ENCODE measurements at places on chromosomes 11 and 22. TPM values are rescaled to one million over a fixed set of nuclear protein-coding genes. Genes with fewer than 3 reads are reported as not detected.

GRCh38 chr11:123330071-123330470, 100.0 kb upstream of the GRAMD1B start:
- no peaks in the 10 kb centered on the region for H3K36me3 ChIP-seq
- no peaks in the 10 kb centered on the region for H3K27me3 ChIP-seq
- DNase-seq: no peak
- H3K4me1 ChIP-seq: no peaks in the 10 kb centered on the region

GRCh38 chr11:9459667-9460321, 1.0 kb upstream of the ZNF143 start:
- H3K27ac ChIP-seq: peak overlapping the region; percentile 99
- H3K36me3 ChIP-seq: peaks cover 8% of the 10 kb centered on the region
- peak overlapping the region; percentile 95 for H3K4me3 ChIP-seq
- DNase-seq: peak; percentile 53

- H3K27me3 ChIP-seq: peaks cover 13% of the 10 kb centered on the region
- no peaks in the 10 kb centered on the region for H3K4me1 ChIP-seq
- no peak for DNase-seq
Observed at GRCh38 chr11:82682003-82682751, 51.5 kb downstream of the FAM181B start.

- H3K4me1 ChIP-seq: no peaks in the 10 kb centered on the region
- no peaks in the 10 kb centered on the region for H3K27me3 ChIP-seq
- no peak overlapping the region for H3K27ac ChIP-seq
- no peak overlapping the region for H3K4me3 ChIP-seq
- no peak for DNase-seq
- no peaks in the 10 kb centered on the region for H3K36me3 ChIP-seq
Observed at GRCh38 chr11:40274017-40274416, 1185.4 kb downstream of the LRRC4C start.

DNA sequence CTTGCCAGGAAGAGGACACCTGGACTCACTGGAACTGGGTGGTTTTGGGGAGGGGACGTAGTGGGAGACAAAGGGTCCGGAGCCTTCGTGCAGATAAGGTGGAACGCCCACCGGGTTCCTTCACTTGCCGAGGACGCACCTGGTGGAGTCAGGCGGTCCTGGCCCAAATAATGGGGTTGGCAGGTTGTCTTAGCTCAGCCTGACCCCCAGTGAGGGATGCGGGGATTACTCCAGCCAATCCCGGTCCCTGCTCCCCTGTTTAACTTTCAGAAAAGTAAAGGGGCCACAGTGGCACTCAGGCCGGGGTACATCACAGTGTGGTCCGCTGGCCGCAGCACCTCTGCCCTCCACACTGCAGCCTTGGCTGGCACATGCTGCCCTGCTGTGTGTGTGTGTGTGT, 18.0 kb downstream of the A4GALT start:
- no peaks in the 10 kb centered on the region for H3K4me1 ChIP-seq
- no peak for DNase-seq
- no peaks in the 10 kb centered on the region for H3K36me3 ChIP-seq
- H3K27me3 ChIP-seq: peaks cover 3% of the 10 kb centered on the region
- no peak overlapping the region for H3K27ac ChIP-seq

Gene ESAM
- 0.75 TPM for total RNA-seq

Gene CNTN5
- total RNA-seq: not detected
